ENCODE measurements at places on chromosomes 5 and 9.

DNA sequence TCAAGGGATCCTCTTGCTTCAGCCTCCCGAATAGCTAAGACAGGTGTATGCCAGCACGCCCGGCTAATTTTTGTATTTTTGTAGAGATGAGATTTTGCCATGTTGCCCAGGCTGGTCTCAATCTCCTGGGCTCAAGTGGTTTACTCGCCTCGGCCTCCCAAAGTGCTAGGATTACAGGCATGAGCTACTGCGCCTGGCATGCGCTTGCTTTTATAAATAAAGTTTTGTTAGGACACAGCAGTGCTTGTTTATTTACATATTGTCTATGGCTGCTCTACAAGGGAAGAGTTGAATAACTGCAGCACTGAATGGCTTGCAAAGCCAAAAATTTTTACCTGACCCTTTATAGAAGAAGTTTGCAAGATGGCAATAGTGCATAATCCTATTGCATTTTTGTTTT, 27.7 kb downstream of the GPR21 start:
- DNase-seq = no peak

DNA sequence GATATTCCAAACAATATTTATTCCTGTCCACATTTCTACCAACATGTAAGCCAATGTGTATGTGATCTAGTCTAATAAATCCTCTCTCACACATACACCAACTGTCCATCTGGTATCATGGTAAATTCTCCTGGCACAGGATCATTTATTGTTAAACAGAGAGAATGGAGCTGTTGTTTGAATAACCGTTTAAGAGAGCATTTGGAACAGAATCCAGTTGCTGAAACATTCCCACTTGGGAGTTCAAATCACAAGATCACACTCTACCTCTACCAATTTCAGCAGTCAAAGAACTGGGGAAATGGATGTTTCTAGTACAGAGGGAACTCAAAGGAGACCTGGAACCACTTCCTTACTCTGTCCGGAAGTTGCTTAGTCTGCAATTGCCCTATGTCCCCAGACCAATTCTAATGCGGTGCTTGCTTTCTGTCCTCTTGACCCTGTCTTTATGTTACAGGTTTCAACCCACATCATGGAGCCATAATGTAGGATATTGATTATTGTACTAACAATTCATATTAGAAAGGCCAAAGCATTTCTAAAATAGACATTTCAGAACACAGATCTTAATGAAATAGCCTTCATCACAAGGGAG, 488.4 kb downstream of the SEMA5A start:
- no peak for DNase-seq

GRCh38 chr5:6452622-6453504, 4.2 kb downstream of the UBE2QL1 start:
- no peak for DNase-seq

GRCh38 chr9:70510157-70510770, 95.8 kb upstream of the KLF9 start:
- DNase-seq = no peak

DNA sequence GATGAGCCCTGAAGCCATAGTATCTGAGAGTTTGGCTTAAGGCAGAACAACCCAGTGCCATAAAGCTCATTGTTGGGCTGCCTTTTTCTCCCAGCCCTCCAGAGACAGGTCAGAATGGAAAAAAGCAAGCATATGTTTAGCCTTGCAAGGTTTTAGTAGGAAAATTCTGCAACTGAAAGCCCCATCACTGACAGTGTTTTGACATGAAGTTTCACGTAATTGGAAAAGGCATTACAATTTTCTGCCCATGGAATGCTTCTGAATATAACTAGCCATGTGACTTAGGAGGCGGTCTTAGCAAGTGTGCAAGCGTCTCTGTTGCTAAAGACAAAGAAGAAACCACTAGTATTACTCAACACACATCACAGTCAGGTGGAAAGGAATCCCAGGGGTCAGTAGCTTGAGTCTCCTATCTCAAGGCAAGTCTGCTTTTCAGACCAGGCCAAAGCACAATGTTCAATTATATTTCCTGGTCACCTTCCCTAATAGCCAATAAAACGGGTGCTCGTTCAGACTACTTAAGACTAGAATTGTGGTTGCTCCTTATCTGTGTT, 117.6 kb downstream of the CARTPT start:
- DNase-seq = no peak

DNA sequence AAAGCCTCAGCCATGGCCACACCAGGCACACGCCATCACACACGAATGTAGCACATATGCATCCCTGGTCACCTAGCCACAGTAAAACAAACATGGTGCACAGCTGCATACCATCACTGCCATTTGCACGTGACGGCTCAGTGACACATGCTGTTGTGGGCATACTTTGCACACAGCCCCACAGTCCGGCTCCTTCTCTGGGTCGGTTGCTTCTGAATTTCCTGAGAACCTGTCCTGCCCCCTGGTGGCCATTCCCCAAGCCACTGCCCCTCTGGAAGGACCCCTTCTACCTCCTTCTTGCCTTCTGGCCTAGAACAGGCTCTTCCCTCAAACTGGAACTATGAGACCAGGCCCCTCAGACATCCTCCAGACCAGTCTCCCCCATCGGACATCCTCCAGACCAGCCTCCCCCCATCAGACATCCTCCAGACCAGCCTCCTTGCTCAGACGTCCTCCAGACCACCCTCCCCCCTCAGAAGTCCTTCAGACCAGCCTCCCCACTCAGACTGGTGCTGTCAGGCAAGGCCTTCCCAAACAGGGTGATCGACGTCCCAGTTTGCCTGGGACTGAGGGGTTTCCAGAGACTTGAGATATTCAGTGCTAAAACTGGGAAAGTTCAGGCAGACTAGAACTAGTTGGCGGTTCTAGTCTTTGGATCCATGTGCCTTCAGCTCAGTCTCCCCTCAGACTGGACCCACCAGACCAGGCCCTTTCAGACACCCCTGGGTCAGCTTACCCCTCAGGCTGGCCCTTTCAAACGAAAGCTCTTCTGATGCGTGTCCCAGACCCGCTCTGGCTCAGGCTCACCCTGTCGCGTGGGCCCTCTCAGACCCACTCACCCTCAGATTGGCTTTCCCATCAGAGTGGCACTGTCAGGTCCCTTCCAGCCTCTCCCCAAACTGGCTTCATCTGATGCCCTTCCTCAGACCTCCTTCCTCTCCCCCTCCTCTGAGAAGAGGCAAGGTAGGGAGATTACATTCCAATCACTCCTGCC, 24.3 kb upstream of the ENHO start:
- DNase-seq = no peak

- no peak for DNase-seq
These were observed 15.0 kb downstream of the DOCK2 start for GRCh38 chr5:169652057-169652456.

DNA sequence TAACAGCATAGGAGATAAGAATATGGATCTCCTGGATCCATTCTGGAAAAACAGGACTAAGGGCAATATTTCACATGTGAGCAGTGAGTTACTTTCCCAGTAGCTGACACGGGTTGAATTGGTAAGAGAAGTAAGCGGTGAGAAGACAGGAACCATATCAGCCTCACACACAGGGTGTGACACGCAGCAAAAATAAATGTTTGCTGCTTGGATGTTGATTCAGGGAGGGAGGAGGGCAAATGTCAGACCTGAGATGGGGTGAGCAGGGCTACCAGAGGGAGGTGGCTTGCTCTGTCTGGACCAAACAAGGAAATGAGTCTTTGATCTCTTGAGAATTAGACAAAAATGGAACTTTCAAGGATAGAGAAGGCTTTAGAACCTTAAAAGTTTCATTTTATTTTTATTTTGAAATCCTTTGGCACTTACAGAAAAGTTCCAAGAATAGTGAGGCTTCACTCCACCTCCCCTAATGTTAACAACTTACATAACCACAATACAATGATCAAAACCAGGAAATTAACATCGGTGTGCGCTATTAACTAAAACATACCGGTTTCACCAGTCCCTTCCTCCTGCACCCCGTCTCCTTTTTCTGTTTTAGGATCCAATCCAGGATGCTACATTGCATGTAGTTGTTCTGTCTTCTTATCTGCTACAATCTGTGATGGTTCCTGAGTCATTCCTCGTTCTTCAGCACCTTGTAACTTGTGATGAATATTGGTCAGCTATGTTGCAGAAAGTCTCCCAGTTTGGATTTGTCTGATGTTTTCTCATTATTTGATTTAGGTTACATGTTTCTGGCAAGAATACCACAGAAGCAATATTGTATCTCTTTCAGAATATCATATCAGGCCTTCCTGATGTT, 20.5 kb upstream of the ARHGEF28 start:
- no peak for DNase-seq

DNA sequence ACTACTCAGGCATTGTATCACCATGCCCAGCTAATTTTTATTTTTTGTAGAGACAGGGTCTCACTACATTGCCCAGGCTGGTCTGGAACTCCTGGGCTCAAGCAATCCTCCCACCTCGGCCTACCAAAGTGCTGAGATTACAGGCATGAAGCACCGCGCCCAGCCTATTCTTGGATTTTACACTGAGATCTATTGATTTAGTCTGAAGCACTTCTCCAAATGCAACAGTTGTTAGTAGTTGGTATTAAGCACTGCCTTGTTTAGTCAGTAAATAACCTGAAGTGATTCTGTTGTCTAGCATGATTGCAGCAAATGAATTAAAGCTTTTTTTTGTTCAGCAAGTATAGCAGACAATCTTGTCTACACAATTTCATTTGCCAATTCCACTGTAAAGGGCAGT, 8.9 kb upstream of the CCNB1 start:
- DNase-seq = no peak

- DNase-seq = no peak
These were observed 147.8 kb downstream of the RXRA start for GRCh38 chr9:134474055-134474370.
